ENCODE measurements at places on chromosomes 4 and X.

- no peak for DNase-seq
Observed at GRCh38 chr4:124157396-124158083, 555.0 kb downstream of the ANKRD50 start.

- DNase-seq = no peak
Observed at GRCh38 chr4:19748519-19749479, 502.9 kb upstream of the SLIT2 start.

- DNase-seq = no peak
Observed at GRCh38 chrX:76439188-76439587, 11.7 kb downstream of the MAGEE1 start.

- DNase-seq = no peak
Observed at GRCh38 chr4:182213004-182213403, 30.2 kb upstream of the TENM3 start.

DNA sequence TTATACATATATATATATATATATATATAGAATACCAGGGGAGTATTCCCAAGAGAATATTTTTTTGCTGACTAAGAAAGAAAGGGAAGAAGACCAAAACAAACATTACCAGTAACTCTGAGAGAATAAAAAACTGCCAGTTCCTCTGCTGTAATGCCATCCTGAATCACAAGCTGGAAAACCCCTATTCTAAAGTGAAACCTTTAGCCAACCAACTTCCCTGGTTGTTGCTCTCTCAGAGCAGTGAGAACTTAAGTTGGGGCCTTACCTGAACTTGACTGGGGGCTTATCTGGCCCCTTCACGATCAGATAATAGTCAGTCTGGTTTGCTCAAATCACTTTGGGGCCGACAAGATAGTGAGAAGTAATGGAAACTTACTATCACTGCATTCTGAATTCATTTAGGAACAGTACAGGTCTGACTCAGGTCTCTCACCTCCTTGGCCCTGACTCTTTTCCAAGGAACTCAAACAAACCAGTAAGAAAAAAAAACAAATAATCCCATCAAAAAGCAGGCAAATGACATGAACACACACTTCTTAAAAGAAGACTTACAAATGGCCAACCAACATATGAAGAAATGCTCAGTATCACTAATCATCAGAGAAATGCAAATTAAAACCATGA lies 62.5 kb downstream of the CD40LG start:
- no peak for DNase-seq

DNA sequence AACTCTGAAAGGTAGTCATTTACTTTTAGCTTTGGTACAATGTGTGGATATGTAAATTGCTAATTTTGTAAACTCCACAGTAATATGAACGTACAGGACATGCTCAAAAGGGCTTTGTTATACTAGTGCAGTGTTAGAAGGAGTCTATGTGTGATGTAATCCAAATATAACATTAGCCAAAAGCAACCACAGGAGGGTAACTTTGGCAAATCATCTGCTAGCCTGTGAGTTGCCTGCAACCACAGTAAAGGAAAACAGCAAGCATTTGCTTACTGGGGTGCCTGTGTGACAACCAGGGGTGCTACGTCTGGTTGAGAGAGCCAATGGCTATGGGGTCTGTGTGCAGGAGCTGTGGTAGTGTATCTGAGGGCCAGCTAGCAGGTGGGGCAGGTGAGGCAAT lies 245.8 kb downstream of the ADAMTS3 start:
- no peak for DNase-seq

DNA sequence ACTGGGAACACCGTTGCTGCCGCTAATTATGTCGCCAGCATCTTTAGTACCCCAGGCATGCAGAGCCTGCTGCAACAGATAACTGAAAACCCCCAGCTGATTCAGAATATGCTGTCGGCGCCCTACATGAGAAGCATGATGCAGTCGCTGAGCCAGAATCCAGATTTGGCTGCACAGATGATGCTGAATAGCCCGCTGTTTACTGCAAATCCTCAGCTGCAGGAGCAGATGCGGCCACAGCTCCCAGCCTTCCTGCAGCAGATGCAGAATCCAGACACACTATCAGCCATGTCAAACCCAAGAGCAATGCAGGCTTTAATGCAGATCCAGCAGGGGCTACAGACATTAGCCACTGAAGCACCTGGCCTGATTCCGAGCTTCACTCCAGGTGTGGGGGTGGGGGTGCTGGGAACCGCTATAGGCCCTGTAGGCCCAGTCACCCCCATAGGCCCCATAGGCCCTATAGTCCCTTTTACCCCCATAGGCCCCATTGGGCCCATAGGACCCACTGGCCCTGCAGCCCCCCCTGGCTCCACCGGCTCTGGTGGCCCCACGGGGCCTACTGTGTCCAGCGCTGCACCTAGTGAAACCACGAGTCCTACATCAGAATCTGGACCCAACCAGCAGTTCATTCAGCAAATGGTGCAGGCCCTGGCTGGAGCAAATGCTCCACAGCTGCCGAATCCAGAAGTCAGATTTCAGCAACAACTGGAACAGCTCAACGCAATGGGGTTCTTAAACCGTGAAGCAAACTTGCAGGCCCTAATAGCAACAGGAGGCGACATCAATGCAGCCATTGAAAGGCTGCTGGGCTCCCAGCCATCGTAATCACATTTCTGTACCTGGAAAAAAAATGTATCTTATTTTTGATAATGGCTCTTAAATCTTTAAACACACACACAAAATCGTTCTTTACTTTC lies 1.8 kb downstream of the UBQLN2 start:
- DNase-seq = no peak

GRCh38 chrX:128883650-128884049 lies 639.6 kb downstream of the SMARCA1 start:
- DNase-seq = no peak

- no peak for DNase-seq
Observed at GRCh38 chrX:140918398-140919038, 83.9 kb upstream of the SPANXB1 start.

- no peak for DNase-seq
Observed at GRCh38 chr4:109658871-109659410, 44.3 kb downstream of the CASP6 start.

DNA sequence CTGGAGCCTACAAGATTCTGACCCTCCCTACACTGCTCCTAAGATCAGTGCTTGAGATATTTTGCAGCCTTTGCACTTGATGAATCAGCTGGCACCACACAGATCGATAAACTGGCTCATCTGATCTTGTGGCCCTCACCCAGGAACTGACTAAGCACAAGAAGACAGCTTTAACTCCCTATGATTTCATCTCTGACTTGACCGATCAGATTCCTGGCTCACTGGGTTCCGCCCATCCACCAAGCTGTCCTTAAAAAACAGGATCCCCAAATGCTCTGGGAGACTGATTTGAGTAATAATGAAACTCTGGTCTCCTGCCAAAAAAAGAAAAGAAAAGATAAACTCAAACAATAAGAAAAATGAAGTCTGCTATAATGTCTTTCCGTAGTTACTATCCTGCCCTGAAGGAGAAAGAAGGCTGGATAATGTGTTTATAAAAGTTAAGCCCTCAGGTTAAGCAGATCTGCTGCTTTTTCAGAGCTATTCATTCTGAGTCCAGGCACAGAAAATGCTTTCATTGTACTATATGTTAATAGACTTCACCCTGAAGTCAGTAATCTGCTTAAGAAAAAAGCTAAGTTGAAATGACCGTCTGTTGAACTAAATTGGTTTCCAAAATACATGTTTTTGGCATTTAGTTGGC lies 795.2 kb downstream of the TRIML1 start:
- DNase-seq = no peak

DNA sequence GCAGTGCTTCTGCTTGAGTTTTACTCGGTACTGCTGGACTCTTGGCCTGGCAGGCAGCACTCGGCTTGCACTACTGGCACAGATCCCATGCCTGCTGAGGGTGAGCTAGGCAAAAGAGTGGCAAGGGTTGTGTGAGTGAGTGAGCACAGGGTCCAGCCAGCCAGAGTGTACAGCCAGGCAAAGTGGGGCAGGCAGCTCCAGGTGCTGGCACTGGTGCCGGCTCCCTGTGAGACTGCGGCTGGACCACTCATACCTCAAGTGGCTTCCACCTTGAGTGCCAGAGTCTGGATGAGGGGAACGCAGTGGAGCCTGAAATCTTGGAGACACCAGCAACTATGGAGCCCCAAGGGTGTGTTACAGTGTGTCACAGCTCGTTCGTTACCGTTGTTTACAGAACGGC lies 1451.9 kb upstream of the AGA start:
- DNase-seq = no peak

DNA sequence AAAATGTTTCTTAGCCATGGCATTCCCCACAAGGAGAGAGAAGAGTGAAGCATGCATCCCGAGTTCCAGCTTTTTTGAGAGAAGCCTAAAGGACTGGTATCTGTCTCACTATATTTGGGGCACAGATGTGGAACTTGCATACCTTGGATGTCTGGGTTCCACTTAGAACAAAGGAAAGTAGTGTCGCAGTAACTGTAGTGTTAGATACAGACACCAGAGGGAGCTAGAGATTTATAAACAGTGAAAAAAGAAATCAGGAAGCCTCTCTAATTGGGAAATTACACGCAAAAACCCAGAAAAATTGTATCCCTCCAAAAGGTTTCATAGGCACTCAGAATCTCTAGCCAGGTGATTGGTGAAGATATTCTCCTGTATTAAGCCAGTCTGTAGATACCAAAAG lies 34.4 kb downstream of the AGTR2 start:
- no peak for DNase-seq

DNA sequence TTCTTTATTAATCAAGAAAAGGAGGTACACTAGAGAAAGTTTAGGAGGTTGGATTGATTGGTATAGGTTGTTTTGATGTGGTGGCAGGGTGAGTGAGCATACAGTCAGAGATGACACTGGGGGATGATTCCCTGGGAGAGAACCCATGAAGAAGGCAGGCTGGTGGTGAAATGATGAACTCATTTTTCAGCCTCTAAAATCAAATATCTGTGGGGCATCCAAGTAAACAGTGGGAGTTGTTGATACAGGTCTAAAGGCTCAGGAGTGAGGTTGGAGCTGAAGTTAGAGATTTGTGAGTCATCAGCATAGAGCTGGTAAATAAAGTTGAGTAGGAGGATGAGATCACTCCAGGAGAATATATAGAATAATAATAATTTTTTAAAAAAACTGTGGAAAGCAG lies 10.0 kb upstream of the AP1S2 start:
- DNase-seq = no peak

DNA sequence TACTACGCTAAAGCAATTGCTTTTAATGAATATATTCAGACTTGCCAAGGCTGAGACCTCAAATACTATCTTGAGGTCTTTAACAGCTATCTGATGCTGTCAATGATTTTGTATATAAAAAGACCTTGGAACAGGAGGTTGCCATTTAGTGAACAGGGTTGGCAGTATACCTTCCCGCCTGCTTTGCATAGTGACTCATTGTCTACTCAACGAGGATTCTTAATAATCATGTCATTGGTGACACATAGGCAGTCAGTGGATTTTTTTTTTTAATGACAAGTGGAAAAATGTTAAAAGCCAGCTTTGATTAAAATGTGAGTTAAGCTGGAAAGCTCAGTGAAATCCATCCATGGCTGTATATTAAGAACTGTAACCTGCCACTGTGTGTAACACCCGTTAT lies 164.0 kb downstream of the ASMT start:
- DNase-seq = no peak

DNA sequence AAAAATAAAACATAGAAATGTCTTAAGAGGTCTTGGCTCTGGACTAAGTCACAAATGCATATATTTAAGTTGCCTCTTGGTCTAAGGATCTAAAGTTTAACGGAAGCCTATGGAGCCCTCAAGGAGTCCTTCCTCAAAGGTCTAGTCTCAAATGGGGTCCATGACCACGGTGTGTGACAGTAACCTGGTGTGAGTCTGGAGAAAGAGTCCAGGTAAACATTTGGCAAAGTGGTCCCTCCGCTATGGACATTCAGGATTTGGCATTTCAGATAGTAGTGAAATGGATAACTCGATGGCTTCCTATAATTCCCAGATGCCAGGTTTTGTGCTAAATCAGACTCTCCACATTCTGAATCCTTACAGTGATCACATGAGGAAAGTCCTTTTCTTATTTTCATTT lies 44.2 kb downstream of the RHOH start:
- DNase-seq = no peak

DNA sequence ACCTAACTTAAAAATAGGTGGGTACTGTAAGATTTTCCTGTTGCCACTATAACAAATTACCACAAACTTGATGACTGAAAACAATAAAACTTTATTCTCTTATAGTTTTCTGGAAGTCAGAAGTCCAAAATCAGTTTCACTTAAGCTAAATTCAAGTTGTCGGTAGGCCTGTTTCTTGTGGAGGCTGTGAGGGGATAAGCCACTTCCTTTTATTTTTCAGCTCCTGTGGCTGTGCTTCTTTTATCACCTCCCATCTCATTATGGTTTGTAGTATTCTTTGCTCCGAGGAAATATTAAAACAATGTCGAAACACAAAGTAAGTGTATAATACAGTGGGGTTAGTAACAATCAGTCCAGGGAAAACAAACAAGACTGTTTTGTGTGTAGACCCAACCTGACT lies 610.5 kb upstream of the TECRL start:
- DNase-seq = no peak

- no peak for DNase-seq
Observed at GRCh38 chrX:9927698-9928482, 39.3 kb upstream of the CLDN34 start.

DNA sequence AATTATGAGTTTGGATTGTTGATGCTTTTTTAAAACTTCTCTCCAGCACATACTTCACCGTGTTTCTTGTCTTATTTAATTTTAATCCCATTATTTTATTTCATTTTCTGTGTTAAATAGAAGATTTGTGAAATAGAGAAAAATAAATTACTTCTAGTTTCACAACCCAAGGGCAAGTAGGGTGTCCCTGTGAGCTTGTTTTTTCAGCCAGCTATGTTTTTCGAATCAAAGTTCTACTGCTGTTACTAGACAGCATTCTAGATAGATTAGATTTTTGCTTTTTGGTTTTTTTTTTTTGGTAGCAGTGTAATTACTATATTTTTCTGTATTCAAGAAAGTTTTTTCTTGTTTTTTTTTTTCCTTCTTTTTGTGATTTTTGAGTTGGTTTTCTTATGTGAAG lies 59.9 kb downstream of the RBPJ start:
- no peak for DNase-seq

DNA sequence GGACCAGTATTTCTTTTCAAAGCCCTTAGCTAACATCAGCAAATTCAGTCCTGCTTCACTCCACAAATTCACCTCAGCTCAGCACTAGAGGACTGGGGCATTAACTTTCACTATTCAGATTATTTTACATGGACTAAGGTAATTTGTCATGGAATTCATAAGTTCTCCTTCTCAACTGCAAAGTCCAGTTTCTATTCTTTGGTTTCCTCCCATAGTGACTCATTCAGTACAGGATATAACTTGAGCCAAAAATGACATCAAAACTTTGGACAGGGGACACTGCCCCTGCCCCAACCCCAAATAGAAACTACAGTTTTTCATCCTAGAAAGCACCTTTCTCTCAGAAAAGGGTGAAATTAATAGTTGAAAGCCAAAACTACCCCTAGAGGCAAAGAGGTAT lies 52.7 kb downstream of the COX7B2 start:
- DNase-seq = no peak
